CD4-positive, CD25-positive, alpha-beta regulatory T cell (primary cell): ENCODE measurements at places on chromosomes 7 and 10.

DNA sequence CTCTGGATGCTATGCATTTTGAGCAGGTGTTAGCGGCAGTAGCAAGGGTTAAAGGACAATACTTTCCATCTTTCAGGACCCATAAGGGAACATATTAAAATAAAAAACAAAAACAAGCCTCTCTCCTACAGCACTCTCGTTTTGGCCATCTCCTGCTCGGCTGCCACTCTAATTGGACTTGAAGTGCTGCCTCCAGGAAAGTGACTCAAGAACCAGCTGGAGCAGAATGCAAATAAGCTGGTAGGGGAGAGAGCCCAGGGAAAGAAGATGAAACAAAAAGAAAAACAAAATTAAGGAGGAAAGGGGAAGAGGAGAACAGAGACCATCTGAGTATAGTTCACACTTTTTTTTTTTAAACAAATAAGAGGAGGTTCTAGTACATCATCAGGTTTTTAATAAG, 65.6 kb downstream of the HBP1 start:
- DNase-seq = no peak
- no peak overlapping the region for H3K27ac ChIP-seq
- H3K4me1 ChIP-seq = no peaks in the 10 kb centered on the region
- no peaks in the 10 kb centered on the region for H3K27me3 ChIP-seq
- H3K36me3 ChIP-seq = peaks cover 18% of the 10 kb centered on the region

GRCh38 chr10:27752673-27753237, 7.1 kb upstream of the MKX start:
- H3K27ac ChIP-seq = no peak overlapping the region
- H3K27me3 ChIP-seq = peaks cover 26% of the 10 kb centered on the region
- no peak for DNase-seq
- H3K4me1 ChIP-seq = no peaks in the 10 kb centered on the region

- no peaks in the 10 kb centered on the region for H3K36me3 ChIP-seq
- H3K4me3 ChIP-seq = no peak overlapping the region
- H3K27me3 ChIP-seq = peaks cover 8% of the 10 kb centered on the region
- H3K27ac ChIP-seq = no peak overlapping the region
- no peak for DNase-seq
Measured at GRCh38 chr7:27080844-27081436, 14.9 kb downstream of the HOXA1 start.

GRCh38 chr10:89887830-89888229, 186.4 kb downstream of the KIF20B start:
- no peak overlapping the region for H3K27ac ChIP-seq
- no peak overlapping the region for H3K4me3 ChIP-seq
- no peak for DNase-seq
- peaks cover 11% of the 10 kb centered on the region for H3K27me3 ChIP-seq

DNA sequence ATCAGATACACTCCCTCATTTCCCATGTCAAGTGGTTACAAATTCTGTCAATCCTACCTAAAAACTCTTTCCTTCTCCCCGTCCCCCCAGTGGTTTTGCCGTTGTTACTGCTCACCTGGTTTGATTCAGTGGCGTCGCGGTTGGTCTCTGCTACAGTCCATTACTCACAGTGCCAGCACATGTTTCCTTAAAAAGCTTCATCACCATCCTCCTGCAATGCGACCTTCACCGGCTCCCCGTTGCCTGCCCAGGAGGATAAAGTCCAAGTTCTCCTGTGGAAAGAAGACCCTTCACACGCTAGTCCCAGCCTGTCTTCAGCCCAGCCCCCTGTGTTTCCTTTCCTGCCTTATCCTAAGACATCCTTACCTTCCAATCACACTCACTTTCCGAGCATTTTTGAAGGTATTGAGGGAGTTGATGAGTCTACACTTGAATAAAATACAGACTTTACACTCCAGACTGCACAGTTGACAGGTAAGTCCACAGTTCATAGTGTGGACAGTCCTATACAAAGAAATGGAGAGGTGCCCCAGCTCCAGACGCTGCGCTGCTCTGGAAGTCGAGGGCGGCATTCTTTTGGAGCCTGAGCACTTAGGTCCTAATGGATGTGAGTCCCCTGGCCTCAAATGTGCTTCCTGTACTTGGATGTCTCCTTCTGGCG, 3.4 kb upstream of the LARP4B start:
- no peaks in the 10 kb centered on the region for H3K27me3 ChIP-seq
- peaks cover 7% of the 10 kb centered on the region for H3K4me1 ChIP-seq
- no peaks in the 10 kb centered on the region for H3K36me3 ChIP-seq
- H3K27ac ChIP-seq = no peak overlapping the region

DNA sequence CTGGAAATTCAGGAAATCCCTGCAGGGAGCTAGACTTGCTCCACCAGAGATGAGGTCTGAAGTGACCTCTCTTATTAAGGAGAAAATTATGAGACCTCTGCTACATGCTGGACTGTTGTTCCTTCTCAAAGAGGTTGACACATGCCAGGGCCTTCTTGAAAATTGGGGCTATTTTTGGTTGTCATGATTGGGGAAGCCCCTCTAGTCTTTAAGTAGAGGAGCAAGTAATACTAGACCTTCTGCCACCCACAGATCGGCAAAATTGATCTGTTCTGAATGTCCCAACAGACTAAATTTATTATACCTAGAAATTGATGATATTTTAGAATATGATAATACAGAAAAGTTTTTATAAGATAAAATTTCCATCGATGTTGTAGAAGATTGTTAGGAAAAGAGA, 160.8 kb upstream of the GRB10 start:
- no peaks in the 10 kb centered on the region for H3K27me3 ChIP-seq
- H3K4me3 ChIP-seq = no peak overlapping the region
- H3K27ac ChIP-seq = no peak overlapping the region

GRCh38 chr7:20220921-20221547, 3.9 kb upstream of the MACC1 start:
- no peak for DNase-seq
- H3K36me3 ChIP-seq = no peaks in the 10 kb centered on the region
- no peak overlapping the region for H3K27ac ChIP-seq
- H3K4me3 ChIP-seq = no peak overlapping the region

DNA sequence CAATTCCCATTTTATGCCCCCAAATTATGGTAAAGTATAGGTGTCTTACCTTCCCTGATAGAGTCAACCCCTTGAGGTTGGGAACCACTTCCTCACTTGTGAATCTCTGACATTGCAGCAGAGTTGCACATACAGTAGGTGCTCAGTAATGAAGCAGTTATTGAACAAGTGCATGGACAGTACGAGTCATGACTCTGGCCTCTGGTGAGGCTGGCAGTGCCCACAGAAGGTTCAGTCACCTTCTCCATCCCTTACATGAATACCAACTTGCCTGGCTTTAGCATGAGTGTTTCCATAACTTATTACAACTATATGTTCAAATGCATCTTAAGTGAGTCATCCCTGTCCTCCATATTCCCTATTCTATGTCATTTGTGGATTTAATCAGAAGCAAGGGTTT, 340.0 kb downstream of the ELMO1 start:
- H3K4me1 ChIP-seq = no peaks in the 10 kb centered on the region
- no peak overlapping the region for H3K4me3 ChIP-seq
- H3K27ac ChIP-seq = no peak overlapping the region
- no peak for DNase-seq

DNA sequence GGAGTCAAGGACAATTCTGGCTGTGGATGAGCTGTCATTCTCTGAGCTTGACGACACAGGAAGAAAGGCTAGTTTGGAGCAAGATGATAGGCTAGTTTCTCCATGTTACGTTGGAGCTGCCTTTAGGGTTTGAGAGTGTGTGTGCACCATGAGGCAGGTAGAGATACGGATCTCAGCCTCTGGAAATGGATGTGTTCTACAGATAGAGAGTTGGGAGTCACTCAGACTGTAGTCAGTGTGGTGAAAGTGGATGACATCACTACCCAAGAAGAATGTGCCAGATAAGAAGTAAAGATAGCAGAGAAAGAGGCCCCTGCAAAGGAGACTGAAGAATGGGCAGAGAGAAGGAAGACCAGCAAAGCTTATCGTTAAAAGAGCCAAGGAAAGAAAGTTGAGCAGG, 42.4 kb downstream of the PNLIPRP3 start:
- no peak overlapping the region for H3K4me3 ChIP-seq
- H3K27me3 ChIP-seq = no peaks in the 10 kb centered on the region
- no peak for DNase-seq
- no peak overlapping the region for H3K27ac ChIP-seq
- no peaks in the 10 kb centered on the region for H3K36me3 ChIP-seq
- H3K4me1 ChIP-seq = no peaks in the 10 kb centered on the region

DNA sequence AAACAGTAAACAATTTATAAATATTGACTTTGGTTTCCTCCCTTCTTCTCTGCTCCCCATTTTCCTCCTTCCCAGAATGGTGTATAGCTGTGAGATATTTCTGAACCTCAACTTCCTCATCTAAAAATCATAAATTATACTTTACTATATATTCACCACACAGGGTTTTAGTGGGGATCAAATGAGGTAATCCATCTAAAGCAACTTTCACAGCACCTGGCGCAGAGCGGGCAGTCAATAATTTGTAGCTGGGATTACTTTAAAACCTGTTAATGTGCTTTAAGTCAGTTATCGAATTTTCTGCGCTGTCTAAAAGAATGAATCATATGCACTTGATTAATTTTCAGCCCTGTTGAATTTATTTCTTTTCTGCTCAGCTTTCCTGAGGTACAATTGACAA, 172.7 kb downstream of the PTEN start:
- no peaks in the 10 kb centered on the region for H3K36me3 ChIP-seq
- H3K27me3 ChIP-seq = no peaks in the 10 kb centered on the region

- peaks cover 37% of the 10 kb centered on the region for H3K4me1 ChIP-seq
- H3K27ac ChIP-seq = no peak overlapping the region
- no peaks in the 10 kb centered on the region for H3K27me3 ChIP-seq
- DNase-seq = no peak
Measured at GRCh38 chr7:155665079-155665956, 20.9 kb downstream of the RBM33 start.

- no peaks in the 10 kb centered on the region for H3K4me1 ChIP-seq
- H3K4me3 ChIP-seq = no peak overlapping the region
- DNase-seq = no peak
- no peaks in the 10 kb centered on the region for H3K27me3 ChIP-seq
- H3K36me3 ChIP-seq = no peaks in the 10 kb centered on the region
- H3K27ac ChIP-seq = no peak overlapping the region
Measured at GRCh38 chr7:85619236-85619635, 432.4 kb upstream of the SEMA3D start.

DNA sequence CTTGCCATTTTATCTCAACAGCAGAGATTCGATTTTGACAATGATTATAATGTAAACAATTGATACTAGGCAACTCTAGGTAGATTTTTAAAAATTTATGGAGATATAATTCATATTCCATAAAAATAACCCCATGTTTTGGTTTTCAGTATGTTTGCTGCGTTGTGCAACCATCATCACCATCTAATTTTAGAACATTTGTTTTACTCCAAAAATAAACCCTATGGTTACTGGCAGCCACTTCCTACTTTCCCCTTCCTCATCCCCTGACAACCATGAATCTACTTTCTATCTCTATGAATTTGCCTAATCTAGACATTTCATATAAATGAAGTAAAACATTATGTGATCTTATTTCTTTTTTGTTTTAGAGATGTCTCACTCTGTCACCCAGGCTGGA, 401.9 kb downstream of the THSD7A start:
- no peak overlapping the region for H3K27ac ChIP-seq
- DNase-seq = no peak
- no peaks in the 10 kb centered on the region for H3K36me3 ChIP-seq
- no peaks in the 10 kb centered on the region for H3K4me1 ChIP-seq

GRCh38 chr7:23475576-23475839, 5.2 kb upstream of the IGF2BP3 start:
- H3K4me1 ChIP-seq = peaks cover 27% of the 10 kb centered on the region
- no peak overlapping the region for H3K4me3 ChIP-seq
- H3K27me3 ChIP-seq = peaks cover 77% of the 10 kb centered on the region
- H3K27ac ChIP-seq = no peak overlapping the region

GRCh38 chr10:132518572-132519381, 18.8 kb upstream of the INPP5A start:
- H3K4me1 ChIP-seq = no peaks in the 10 kb centered on the region
- no peak for DNase-seq
- no peaks in the 10 kb centered on the region for H3K36me3 ChIP-seq
- no peaks in the 10 kb centered on the region for H3K27me3 ChIP-seq
- no peak overlapping the region for H3K27ac ChIP-seq

DNA sequence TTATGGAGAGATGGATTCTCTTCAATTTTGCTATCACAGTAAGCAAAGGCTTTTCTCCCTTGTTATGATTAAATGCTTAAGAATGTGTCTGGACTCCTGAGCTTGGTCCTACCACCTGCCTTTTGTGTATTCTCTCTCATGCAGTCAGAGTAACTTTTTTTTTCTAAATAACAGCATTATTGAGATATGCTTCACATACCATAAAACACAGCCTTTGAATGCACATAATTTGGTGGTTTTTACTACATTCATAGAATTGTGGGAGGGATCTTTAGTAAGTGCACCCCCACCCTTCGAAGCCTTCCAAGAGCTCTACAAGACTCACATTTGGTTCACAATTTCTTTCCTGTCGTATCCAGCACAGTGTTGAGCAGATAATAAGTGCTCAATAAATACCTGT, 175.5 kb downstream of the ADAM12 start:
- H3K4me1 ChIP-seq = no peaks in the 10 kb centered on the region
- H3K36me3 ChIP-seq = no peaks in the 10 kb centered on the region
- no peak overlapping the region for H3K4me3 ChIP-seq
- H3K27me3 ChIP-seq = peaks cover 2% of the 10 kb centered on the region
- no peak for DNase-seq

DNA sequence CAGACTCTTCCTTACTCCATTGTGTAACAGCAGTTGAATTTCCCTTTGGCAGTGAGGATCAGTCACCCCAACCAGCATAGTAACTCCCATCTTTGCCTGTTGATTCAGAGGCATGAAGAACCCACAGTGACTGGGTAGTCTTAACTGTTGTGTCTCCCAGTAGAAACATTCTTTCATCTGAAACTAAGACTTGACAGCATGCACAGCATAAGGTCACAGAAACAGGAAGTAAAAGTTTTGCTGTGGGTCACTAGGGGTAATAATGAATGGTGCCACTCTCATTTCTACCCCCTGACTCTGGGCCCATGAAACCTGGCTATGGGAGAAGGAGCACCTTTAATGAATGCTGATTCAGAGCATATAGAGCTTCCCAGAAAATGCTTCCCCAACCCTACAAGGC, 8.3 kb upstream of the FRMPD2 start:
- no peak overlapping the region for H3K27ac ChIP-seq
- H3K27me3 ChIP-seq = peaks cover 3% of the 10 kb centered on the region
- no peaks in the 10 kb centered on the region for H3K36me3 ChIP-seq
- no peak overlapping the region for H3K4me3 ChIP-seq

- H3K27ac ChIP-seq = no peak overlapping the region
- no peaks in the 10 kb centered on the region for H3K36me3 ChIP-seq
- H3K27me3 ChIP-seq = no peaks in the 10 kb centered on the region
- no peaks in the 10 kb centered on the region for H3K4me1 ChIP-seq
Measured at GRCh38 chr7:52794621-52795020, 240.8 kb upstream of the POM121L12 start.
